GM12864 (cell line): ENCODE measurements at places on chromosomes 1 and 21.

DNA sequence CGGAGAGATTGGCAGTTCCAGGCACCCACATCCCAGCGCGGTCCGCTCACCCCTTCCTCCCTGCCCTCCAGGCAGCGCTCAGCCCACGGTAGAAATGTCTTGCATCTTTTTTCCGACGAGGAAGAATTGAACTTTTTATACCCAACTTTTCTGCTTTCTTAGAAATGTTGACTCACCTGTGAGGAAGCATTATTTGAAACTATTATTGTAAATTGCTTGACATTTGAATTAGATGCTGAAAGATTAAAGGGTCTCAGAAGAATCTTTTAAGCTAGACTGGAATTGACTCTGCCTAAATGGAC lies 912 bp upstream of the SIPA1L2 start:
- DNase-seq, result no peak

DNA sequence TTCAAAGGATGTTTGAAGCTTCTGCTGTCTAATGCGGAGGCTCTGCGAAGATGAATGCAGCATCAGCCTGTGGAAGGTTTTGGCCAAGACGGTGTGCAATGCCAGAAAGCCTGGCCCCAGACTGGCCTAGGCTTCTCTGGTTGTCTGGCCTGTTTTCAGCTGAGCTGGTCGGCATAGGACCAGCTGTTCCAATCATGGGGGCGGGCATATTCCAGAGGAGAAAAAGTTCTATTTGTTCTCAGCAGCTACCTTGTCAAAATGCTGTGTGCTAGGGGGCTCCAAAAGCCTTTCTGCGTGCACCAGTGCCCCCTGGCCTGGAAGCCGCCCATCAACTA lies 57.6 kb downstream of the TGFB2 start:
- no peak for DNase-seq

DNA sequence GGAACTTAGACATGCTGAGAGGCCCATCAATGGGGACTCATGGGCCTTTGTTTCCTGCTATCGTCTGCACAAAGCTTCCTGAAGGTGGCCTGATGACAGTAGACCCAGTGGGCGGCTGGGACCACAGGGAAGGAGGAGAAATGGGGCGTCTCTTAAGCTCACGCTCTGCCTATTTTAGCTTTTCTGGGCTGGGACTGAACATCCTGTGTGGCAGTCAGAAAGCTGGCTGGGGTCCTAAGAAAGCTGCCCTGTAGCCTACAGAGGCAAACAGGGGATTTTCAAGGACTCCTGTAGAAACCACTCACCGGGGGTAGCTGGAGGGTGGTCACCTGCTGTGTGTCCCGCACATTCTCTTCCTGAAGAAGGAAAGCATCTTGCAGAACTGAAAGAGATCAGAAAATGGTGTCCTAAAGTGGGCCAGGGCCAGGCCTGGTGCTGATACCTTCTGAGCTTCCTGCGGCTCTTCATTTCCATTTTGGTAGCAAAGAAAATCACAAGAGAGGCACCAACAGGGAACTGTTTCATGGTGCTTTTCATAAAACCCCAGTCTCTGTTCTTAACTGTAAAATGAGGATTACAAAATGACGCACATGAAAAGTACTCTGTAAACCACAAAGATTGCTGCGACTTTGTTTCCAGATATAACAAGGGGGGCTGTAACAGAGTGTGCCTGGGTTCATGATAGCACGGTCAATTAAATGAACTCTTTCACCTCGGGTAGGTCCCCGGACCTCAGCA lies 8.6 kb downstream of the ZNF496 start:
- no peak for DNase-seq

DNA sequence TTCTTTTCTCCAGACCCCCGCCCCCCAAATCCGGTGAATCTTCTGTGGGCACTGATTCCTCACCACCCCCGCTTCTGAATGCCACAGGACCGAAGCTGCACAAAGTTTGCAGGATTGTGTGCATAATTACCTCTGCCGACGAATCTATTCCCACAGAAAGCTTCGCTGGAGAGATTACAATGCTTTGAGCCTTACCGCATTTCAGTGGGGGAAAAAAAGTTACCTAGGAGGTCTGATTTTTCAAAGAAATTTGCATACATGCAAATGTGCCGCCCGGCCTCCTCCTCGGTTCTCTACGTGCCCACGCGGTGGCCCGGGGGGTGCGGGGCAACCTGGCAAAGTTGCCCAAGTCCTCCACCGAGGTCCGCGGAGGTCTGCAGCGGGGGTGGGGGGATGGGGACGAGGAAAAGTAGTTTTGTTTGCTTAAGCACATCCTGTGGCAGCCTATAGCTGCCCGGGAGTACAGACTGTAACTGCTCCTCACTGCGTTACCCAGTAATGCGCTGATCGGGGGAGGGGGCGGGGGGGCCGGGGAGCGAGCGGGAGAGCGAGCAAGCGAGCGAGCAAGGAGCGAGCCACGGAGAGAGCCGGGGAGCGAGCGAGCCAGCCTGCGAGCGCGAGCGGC lies 563 bp upstream of the NFIA start:
- DNase-seq, result no peak

DNA sequence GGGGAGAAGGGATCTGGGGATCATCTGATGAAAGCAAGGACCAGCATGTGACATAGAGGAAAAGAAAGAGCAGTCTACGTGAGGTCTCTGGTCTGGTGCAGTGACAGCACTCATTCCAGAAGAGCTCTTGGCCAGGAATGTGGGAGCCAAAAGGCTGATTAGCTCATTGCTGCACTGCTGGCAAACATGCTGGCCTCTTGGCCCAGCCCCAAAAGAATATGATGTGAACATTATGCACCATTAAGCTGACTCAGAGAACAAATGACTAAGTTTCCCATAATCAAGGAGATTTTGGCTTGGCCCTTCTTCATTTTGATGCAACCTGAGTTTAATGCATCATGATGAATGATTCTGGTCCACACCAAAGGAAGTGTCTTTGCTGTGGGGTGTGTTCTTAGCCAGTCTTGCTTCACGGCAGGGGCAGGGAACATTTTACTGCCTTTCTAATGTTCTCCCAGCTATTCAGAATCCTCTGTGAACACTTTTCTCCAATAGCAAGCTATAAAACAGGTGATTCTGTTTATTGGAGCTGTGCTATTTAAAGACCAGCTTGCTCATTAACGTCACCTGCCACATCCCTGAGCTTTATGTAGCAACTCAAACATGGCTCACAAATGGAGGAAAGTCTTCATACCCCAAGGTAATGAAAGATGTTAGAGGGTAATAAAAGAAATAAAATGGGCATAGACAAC lies 55.1 kb downstream of the PCBP3 start:
- no peak for DNase-seq

GRCh38 chr1:82534996-82535395 lies 734.3 kb downstream of the ADGRL2 start:
- no peak for DNase-seq

GRCh38 chr1:118716775-118717174 lies 271.4 kb downstream of the TBX15 start:
- DNase-seq, result no peak

- DNase-seq, result no peak
Measured at GRCh38 chr1:109768820-109769219, 5.1 kb upstream of the EPS8L3 start.

- DNase-seq, result no peak
Measured at GRCh38 chr21:34674468-34674867, 5.7 kb downstream of the CLIC6 start.

- no peak for DNase-seq
Measured at GRCh38 chr1:115283249-115283648, 54.8 kb downstream of the NGF start.

DNA sequence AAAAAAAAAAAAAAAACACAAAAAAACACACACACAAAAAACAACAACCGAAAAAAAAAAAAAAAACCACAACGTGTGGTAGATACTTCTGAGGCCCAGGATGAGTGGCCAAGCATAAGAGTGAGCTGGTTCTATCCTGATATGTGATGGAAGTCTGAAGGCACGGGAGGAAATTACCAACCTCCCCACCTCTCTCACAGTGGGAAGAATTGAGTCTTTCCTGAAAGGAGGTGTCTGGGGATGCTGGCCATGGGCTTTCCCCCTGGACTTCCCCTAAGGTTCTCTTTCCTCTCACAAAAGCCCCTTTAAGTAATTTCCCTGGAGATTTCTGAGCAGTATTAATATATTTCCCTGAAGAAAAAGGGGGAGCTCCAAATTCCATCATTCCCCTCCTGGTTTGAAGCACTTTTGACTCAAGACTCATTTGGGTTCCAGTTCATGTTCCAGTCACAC lies 5.2 kb downstream of the TMCC2 start:
- no peak for DNase-seq

DNA sequence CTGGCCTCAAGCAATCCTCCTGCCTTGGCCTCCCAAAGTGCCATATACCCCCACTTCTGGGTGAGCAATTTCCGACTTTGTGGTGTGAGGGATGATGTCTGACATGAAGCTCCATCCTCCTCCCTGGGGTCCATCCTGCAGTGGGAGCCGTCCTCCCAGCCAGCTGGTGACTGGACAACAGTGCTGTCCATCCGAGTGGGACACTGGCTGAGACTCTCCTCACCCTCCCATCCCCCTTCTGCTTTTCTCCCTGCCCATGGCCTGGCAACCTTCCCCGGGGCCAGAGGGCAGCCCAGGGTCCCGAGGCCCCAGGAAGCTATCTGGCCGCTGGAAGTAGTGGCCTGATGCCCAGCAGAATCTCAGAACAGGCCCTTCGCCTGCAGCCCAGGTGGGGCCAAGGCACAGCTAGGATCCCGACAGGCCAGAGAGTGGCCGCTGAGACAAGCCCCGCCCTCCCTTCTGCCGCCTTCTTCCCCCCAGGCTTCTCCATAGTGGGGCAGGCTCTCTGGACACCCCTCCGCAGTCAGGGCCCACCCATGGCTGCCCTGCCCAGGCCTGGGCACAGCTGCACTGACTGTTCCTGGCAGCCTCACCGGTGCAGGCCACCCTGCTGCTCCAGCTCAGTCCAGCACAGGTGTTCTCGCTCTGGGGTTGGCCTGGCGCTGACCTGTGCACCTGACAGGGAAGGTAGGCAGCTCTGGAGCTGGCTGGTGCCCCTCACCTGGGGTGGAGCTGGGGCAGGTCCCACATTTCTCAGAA lies 8.4 kb upstream of the FAAP20 start:
- DNase-seq, result no peak

DNA sequence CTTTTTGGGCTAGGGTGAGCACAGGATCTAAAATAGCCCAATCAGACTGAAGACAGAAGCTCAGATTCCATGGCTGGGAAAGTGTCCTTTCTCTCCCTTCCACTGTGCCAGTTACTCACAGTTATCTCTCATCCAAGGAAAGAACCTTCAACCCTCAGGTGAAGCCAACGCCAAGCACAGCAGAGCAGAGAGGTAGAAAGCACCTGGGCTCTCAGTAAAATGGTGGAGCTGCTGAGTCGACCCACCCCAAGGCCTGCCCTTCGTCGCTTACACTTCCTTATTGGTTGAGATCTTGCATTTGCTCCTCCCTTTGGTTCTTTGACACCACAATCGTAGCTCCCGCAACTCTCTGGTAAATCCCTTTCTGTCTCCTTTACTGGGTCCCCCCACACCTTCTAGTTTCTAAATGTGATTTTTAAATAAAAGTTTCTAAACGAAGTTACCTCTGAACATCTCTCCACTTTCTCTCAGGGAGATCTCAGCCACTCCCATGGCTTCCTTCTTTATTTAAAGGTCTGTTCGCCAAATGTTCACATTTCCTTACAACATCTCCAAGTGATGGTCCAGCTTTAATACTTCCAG lies 27.5 kb upstream of the SLC30A1 start:
- peak; percentile 36 for DNase-seq

DNA sequence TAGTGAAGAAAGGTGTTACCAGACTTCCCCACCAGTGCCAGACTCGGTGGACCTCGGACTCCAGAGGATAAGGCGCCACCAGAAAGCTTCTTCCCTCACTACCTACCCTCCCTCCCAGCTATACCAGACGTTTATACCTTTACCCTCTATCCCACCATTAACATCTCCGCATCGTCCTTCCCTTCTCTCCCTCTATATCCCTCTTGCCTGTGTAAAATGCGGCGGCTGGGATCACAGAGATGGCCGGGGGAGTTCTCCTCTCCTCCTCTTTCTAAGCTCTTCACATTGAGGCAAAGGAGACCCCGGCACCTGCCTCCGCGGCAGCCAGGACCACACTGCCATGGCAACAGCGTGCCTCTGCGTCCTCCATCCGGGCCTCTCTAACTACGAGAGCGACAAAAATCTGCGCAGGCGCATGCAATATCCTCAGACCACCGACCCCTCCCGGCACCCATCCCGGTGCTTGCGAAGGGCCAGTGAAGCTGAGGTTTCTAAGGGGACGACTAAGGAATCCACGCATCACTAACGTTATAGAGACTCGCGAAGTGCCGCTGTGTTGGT lies at the start of gene CCDC181:
Gene CCDC181, minus strand, starts transcription at position 394 of the 561 bp plus-strand sequence. CDS start 2,547 bp downstream, outside the sequence.
- DNase-seq, result peak; percentile 10

DNA sequence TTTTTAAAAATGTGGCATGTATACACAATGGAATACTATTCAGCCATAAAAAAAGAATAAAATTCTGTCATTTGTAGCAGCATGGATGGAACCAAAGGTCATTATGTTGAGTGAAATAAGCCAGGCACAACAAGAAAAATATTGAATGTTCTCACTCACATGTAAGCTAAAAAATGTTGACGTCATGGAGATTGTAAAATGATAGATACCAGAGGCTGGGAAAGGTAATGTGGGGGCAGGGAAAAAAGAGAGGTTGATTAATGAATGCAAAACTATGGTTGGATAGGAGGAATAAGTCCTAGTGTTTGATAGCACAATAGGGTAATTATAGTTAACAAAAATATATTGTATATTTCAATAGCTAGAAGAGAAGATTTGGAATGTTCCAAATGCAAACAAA lies 89.1 kb upstream of the SLC35F3 start:
- no peak for DNase-seq

DNA sequence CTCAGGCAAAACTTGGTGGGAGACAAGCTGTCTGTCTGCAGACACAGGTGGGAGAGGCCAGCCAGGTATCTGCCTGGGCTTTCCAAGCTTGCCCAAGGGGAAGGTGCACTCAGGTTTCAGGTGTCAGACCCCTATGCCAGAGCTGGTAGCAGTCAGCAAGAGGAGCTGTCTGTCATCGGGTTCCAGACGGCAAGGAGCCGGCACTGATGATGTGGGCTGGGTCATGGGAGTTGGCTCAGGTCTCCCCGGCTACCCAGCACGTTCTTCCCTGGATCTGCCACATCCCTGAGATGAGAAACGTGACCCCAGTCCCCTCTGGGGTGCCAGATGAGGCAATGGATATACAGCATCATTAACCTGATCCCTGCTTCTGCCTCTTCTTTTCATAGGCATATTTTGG lies 23.0 kb downstream of the TMCC2 start:
- no peak for DNase-seq

- DNase-seq, result no peak
Measured at GRCh38 chr1:245983294-245983967, 523.6 kb downstream of the SMYD3 start.

- DNase-seq, result no peak
Measured at GRCh38 chr21:16573578-16573977, 843.8 kb downstream of the USP25 start.

- DNase-seq, result no peak
Measured at GRCh38 chr1:232364654-232365382, 265.1 kb downstream of the SIPA1L2 start.
